ENCODE measurements at places on chromosomes 1 and 21. TPM values are rescaled to one million over a fixed set of nuclear protein-coding genes. Genes with fewer than 3 reads are reported as not detected.

The ROR1 gene
- 37.3 TPM for total RNA-seq

The LCK gene
- 0.58 TPM for total RNA-seq

The LRRC39 gene
- 2.9 TPM for total RNA-seq

The TRAF3IP3 gene
- total RNA-seq, result not detected

The PGLYRP4 gene
- total RNA-seq, result not detected

The SPRR4 gene
- not detected for total RNA-seq

The RNF186 gene
- not detected for total RNA-seq

The CD1E gene
- total RNA-seq, result not detected

The KRTAP10-7 gene
- total RNA-seq, result not detected

The WDR64 gene
- total RNA-seq, result not detected

The FAM72C gene
- 2.3 TPM for total RNA-seq

The CNKSR1 gene
- 45.8 TPM for total RNA-seq

The LORICRIN gene
- total RNA-seq, result not detected

DNA sequence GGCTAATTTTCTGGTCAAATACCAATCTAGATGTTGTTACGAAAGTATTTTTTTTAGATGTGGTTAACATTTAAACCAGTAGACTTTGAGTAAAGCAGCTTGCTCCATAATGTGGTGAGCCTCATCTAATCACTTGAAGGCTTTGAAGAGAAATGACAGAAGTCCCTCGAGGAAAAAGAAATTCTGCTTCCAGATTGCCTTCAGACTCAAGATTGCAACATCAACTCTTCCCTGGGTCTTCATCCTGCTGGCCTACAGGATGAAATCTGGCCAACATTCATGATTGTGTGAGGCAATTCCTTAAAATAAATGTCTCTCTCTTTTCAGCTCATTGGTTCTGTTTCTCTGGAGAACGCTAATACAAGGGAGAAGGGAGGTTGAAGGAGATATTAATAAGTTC lies 32.5 kb upstream of the SSX2IP start:
- DNase-seq, result peak; percentile 54

DNA sequence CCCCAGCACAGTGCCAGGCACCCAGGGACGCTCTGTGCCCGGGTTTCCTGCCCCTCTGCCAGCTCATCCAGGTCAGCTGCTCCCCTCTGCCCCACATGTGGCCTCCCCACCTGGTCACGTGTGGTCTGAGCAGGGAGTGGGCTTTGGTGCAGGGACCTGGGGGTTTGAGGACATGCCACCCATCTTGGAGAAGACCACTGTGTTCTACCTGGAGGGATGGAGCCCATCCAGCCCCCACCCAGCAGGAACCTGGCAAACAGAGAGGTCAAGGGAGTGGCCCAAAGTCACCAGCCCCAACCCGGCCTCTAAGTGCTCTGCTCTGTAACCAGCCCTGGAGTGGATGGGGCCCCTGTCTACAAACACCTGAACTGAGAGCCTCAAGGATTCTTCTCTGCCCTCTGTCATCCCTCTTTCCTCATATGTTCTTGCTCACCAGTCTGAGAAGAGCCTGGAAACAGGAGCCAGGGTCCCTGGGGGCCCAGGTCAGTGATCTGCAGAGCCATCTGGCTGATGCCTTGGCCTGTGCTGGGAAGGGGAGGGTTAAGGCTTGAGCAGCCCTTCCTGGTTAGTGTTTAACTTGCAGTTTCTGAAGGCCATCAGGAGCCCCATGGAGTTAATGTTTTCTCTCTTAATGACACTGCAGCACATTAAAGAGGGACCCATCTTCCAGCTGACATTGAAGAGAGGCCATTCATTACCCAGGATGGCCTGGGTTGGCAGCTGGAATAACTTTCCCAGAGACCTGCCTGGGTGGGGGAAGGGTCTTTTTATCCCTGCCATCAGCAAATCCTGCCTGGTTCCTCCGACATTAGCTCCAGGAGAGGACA lies 235.4 kb downstream of the PTPRU start:
- peak; percentile 51 for DNase-seq

GRCh38 chr1:205220421-205220820 lies 7.3 kb upstream of the TMCC2 start:
- DNase-seq, result no peak

DNA sequence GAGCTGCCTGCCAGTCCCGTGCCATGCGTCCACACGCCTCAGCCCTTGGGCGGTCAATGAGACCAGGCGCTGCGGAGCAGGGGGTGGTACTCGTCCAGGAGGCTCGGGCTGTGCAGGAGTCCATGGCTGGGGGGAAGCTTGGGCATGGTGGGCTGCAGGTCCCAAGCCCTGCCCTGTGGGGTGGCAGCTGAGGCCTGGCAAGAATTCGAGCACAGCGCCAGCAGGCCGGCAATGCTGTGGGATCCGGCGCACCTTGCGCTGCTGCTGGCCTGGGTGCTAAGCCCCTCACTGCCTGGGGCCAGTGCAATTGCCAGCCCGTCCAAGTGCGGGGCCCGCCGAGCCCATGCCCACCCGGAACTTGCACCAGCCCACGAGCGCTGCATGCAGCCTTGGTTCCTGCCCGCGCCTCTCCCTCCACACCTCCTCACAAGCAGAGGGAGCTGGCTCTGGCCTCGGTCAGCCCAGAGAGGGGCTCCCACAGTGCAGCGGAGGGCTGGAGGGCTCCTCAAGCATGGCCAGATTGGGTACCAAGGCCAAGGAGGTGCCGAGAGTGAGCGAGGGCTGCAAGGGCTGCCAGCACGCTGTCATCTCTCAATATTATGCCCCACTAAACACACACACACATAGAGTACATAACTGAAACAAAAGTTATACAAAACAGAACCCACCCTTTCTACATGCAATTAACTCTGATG lies 307.7 kb downstream of the LMO4 start:
- DNase-seq, result no peak

DNA sequence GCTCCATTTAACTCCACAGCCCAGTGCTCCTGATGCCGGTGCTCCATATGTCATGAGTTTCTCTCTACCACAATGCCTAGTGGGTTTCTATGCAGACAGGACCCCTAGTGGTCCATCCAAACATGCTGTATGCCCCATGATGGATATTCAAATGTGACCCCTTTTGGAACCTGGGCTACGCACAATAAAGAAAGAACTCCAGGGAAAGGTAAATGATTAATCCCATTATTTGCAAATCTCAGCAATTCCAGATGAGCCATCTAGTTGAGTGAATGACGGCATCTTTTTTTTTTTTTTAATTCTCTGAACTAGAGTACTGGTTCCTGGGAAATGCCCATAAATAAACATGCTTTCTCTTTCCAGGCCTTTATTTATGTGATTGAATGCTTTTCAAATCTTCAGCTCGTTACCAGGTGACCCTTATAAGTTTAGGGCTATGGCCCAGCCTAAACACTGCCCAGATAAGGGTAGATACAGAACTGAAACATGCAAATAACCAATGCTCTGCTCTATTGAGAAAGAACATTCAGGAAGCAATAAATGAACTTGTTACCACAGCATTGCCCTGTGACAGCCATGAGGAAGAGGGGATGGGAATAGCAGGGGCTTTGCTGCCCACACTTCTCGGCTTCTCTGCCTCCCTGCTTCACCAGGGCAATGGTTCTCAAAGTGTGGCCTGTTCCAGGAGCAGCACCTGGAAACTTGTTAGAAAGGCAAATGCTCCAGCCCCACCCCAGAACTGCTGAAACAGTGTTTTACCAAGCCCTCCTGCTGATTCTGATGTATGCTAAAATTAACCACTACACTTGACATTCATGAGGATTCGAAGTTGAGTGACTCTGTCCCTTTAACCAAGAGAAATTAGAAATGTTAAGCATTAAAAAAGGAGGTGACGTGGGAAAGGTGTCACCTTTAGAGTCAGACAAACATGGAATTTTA lies 151.7 kb downstream of the SEC16B start:
- DNase-seq, result no peak

- DNase-seq, result no peak
Measured at GRCh38 chr1:153431928-153432327, 15.6 kb downstream of the S100A7A start.

GRCh38 chr1:26327956-26328362 lies 10.2 kb downstream of the CD52 start:
- no peak for DNase-seq

DNA sequence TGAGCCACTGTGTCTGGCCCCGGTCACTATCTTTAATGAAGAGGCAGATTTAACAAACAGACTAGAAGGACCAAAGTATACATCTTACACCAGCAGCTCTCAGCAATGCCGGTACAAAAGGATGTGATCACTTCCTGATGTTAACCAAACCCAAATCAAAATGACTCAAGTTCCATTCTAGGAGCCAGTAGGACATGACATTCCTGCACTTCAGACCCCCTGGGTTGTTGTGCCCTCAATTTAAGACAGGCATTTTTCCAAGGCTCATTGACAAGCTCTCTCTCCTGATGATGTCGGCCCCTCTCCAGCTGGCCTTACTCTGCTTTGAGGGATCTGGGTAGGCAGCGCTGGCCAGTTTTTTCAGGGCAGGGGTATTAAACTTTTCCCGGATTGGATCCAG lies 35.1 kb downstream of the YARS1 start:
- DNase-seq, result no peak

- DNase-seq, result no peak
Measured at GRCh38 chr1:169086603-169087455, 19.7 kb upstream of the ATP1B1 start.

DNA sequence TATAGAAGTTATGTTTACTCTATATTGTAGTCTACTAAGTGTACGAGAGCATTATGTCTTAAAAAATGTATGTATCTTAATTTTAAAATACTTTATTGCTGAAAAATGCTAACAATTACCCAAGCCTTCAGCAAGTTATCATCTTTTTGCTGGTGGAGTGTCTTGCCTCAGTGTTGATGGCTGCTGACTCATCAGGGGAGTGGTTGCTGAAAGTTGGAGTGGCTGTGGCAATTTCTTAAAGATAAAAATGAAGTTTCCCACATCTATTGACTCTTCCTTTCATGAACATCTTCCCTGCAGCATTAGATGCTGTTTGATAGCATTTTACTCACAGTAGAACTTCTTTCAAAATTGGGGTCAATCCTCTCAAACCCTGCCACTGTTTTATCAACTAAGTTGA lies 95.8 kb downstream of the CDC7 start:
- DNase-seq, result no peak

DNA sequence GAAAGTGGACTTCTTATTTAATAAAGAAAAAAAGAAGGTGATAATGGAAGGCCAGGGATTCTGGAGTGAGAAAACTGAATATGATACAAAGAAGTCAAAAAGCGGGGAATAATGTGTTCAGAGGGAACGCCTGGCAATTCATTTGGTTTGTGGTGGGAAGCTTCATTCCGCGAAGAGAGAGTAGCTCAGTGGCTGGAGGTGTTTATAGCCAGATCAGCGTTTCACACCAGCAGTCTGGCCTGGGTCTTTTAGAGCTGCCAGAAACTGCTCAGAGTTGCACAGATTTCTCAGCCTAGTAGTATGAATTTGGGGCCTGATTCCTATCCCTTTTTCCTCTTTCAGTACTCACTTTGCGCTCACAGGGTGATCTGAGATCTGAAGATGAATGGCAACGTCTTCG lies 67.8 kb upstream of the IPO9 start:
- DNase-seq, result no peak

DNA sequence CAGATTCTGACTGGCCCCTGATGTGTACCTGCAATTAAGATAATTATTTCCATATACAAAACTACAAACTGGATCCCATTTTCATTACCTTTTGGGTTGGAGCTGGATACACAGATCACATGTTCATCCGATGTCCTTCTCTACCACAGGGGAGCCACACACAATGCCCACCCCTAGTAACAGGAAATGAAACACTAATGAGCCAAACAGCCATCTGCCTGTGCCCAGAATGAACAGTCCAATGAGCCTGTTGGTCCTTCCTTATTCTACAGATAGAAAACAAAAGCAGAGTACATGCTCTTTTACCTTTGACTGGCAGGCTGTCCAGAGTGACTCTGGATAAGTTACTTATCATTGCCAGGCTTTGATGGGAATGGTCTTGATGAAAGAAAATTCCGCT lies 68.6 kb downstream of the SIPA1L2 start:
- no peak for DNase-seq

DNA sequence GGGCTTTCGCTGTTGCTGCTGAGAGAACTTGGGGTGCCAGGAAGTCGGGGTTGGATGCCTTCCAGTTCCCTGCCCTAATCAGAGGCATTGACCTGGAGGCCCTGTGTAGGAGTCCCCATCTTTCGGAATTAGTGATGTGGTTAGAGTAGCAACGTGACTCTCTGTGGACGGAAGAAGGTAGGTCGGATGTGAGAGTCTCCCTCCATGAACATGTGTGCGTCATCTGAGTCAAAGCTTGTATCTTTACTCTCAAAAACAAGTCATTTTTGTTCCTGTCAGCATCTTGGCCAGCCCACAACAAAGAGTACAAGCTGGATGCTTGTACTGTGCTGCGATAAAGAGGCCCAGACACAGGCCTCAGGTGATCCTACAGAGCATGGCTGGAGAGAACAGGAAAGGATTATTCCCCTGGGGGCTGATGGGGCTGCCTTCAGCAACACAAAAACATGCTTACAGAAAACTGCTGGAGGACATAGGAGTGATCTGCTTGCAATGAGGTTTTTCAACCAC lies 31.0 kb upstream of the IL10 start:
- DNase-seq, result peak; percentile 75

- no peak for DNase-seq
Measured at GRCh38 chr1:45792744-45793143, 10.7 kb upstream of the MAST2 start.

GRCh38 chr1:158999316-159000069 lies 10.2 kb upstream of the IFI16 start:
- DNase-seq, result no peak

- no peak for DNase-seq
Measured at GRCh38 chr1:53160924-53161378, 18.5 kb upstream of the SLC1A7 start.

Measured in stomach (tissue), 19 donors.